ENCODE measurements at places on chromosomes 7 and 10. TPM values are rescaled to one million over a fixed set of nuclear protein-coding genes. Genes with fewer than 3 reads are reported as not detected.

DNA sequence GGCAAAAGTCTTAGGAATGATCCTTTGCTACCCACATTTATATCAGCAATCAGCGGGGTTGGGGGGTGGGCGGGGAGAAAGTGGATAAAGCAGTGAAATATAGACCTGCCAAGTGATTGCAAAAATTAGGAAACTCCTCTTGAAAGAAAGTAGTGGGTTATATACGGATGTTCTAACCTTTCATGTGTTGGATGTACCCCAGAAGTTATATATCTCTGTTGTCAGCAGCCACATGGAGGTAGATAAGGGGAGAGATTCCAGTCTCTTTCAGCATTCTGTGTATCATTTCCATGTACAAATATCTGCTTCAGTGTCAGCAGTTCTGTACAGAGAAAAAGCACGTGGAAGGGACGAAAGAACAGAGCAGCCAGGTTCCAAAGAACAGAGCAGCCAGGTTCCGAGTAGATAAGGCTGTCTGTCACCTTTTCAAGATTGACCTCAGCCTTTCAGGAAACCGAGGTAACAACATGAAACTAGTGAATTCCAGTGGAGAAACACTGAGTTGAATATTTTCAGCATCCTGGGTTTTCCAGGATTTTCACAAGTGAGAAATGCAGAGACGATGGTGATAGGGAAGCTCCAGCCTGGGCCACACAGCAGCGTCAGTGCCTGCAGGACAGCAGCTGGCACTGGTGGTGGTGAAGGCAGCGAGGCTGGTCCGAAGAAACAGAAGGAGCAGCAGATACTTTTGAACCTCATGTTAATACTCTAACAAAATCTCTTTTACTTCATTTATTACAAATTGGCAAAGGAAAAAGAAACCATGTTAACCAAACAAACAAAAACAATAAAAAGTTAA, 212.3 kb downstream of the C7orf25 start:
- no peak for DNase-seq

DNA sequence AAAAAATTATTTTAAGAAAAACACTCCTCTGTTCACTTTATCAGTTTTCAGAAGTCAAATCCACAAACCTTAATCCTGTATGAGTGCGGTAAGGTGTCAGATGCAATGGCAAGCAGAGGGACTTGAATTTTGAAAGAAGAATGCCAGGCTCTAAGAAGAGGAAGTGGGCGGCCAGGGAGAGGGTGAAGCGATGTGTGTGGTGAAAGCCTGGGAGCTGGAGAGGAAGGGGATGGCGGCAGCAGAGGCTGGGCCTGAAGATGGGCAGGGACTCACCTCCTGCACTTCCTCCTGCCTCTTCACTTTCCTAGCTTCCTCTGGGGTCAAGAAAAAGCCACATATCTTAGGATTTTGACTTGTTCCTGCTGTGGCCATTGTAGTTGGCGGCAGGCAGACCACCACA, 609.6 kb downstream of the PARD3 start:
- no peak for DNase-seq

The SSC4D gene
- polyA plus RNA-seq, result 0.88 TPM

GRCh38 chr7:93132216-93132615, 14.4 kb upstream of the SAMD9 start:
- no peak for DNase-seq

The ANKRD1 gene
- polyA plus RNA-seq, result 593 TPM

Measured in endothelial cell of umbilical vein (primary cell).